CD8-positive, alpha-beta memory T cell (primary cell): ENCODE measurements at places on chromosomes 1 and 21. TPM values are rescaled to one million over a fixed set of nuclear protein-coding genes. Genes with fewer than 3 reads are reported as not detected.

Gene SLC35F3
- 6.9 TPM for total RNA-seq

GRCh38 chr1:106880226-106880625, 176.2 kb upstream of the PRMT6 start:
- no peak for DNase-seq

DNA sequence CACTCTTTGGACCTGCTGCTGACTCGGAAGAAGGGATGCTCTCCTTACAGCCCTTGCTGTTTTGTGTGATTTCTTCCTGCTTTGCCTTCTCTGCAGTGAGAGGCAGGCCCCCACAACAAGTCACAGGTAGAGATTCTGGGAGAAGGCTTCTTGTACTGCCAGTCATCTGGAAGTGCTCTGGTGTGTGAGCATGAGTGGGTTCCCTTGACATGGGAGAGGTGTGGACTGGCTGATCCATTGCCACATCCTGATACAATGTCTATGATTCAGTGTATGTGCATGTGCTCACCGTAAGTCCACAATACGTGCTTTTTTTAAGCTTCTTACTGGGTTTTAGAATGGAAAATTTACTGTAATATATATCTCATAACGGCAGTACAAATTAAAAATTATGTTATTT, 46.0 kb upstream of the PLA2G4A start:
- DNase-seq, result no peak

DNA sequence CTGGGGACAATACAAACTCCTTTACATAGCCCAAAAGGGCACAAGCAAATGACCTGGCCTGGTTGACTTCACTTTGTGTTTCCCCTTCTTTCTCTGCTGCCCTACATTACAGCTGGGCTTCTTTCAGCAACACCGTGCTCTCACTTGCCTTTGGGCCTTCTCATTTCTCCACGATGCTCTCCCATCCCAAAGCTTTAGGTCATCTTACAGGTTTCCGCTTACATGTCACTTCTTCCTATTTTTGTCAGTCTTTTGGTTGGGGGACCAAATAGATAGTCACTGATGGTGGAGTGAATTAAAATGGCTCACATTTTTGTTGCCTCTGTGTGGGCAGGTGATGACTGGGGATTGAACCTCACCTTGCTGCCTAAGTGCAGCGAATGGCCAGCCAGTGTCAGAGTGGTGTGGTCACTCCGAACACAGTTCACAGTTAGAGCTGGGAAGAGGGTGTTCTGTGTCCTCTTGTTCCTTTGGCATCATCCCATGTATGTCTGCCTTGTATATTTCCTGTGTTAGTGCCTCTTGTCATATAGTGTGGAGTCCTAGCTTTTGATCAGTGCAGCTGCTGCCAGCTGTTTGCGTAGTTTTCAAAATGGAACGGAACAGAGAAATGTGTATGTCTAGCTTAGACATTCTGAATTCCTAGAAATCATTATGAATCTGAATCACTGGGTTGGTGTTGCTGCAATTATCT, 134.8 kb downstream of the NOS1AP start:
- DNase-seq, result no peak

DNA sequence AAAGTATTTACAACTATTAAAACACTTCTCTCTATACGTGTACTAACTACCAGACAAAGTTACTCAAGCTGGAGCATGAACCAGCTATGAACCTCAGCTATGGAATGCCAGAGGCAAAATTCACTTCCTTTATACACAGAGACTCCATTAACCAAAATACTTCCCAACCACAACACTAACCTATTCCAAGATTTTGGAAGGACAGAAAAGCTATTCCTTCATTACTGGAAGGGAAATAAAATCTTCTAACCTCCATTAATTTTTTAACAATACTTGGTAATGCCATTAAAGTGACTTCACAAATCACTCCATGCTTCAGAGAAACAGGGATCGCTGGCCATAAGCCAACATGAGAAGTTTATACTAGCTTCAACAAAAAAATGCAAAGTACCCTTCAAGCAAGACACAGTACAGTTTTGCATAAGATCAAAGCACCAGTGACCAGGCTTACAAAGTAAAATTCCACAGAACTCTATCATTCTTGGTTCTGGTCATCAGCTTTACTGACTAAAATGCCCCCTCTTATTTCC, 58.0 kb downstream of the PUM1 start:
- DNase-seq, result no peak

- no peak for DNase-seq
These were observed 19.6 kb upstream of the SERINC2 start for GRCh38 chr1:31393463-31393862.
